Muscle of arm (tissue), 14 donors: ENCODE measurements at places on chromosomes 12 and 14.

DNA sequence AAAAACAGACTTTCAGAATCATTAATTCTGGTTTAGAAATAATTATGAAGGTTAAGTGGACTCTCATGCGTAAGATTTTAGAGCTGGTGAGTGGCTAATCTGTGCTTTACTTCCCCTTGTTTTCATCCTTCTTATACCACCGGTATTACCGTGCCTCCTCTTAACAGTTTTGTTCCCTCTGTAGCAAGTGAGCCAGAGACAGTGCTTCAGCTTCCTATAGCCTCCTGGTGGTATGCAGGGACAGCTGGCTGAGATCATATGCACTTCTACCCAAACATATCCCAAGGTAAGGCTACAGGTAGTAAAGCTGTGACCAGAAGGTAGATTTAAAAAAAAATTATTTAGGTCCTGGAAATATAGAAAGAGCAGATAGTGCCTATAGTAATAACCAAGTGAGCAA is 55.2 kb downstream of the PDE3A start:
- no peak for DNase-seq

DNA sequence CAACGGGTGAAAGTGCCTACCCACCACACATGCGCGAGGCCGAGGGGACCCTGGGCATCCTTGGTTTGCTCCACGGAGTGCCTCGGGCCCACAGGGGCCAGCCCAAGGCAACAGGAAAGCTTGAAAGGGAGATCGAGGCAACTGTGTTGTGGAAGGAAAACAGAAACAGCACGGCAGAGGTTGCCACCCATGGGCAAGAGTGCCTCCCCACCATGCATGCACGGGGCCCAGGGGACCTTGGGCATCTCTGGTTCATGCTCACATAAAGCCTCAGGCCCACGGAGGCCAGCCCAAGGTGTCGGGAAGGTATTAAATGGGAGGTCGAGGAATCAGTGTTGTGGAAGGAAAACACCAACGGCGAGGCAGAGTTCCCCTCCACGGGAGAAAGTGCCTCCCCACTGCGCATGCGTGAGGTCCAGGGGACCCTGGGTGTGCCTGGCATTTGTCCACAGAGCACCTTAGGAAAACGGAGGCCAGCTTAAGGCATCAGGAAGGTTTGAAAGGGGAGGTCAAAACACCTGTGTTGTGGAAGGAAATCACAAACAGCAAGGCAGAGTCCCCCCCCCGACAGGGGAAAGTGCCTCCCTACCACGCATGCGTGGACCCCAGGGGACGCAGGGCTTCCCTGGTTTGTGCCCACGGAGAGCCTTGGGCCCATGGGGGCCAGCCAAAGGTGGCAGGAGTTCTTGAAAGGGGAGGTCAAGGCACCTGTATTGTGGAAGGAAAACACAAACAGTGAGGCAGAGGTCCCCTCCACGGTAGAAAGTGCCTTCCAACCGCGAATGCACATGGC is 367.3 kb downstream of the ALG10 start:
- no peak for DNase-seq

GRCh38 chr12:58811346-58811745 is 109.0 kb downstream of the LRIG3 start:
- no peak for DNase-seq

DNA sequence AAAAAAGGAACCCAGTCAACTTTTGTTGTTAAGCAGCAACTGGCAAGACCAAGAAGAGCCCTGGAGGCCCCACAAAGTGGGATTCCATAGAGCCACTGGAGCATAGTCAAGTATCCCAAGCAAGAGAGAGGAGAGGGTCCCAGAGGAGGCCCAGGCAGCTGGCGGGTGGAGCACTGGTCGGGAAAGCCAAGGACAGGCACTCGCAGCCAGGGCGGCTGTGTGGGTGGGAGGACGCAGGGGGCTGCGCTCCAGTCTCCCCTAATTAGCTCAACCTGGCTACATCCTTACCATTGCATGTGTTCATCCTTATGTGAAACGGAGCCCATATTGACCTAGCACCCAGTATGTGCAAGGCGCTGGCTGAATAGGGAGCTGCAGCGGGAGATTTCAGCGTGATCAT is 18.3 kb upstream of the ZFP36L1 start:
- DNase-seq, result no peak

DNA sequence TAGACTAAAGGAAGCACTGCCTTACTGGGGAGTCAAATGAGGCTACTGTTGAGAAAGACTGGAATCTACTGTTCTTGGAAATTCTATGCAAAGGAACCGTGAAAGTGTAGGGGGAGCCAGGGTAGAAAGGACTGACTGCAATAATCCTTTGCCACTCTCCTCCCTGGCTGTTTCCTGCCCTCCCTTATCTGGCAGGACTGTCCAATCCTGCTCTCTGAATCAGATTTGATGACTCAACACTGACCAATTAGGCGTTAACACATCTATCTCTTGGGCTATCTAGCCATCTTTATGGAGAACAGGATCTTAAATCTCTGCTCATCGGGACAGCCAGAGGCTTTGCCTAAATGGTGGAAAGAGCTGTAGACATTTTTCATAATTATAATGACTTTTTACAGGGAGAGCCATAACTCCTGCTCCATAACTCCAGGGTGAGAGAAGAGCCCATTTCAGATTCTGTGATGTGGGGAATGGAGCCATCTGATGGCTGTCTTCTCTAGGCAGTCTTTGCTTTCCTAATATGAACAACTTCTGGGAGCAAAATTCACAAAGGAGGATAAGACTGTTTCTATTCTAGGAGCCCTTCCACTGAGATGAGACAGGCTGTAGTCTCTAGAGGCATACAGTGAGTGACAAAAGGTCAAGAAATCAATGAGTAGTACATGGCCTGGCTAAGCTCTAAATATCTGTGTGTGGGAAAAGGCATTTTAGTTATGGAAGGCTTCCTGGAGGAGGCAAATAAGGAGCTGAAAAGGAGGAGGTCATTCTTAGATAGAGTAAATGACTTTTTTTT is 68.9 kb upstream of the CISTR start:
- DNase-seq, result no peak
